ENCODE measurements at places on chromosomes 12 and 14. TPM values are rescaled to one million over a fixed set of nuclear protein-coding genes. Genes with fewer than 3 reads are reported as not detected.

- no peaks in the 10 kb centered on the region for H3K27me3 ChIP-seq
- DNase-seq, result no peak
- no peaks in the 10 kb centered on the region for H3K36me3 ChIP-seq
- no peaks in the 10 kb centered on the region for H3K4me1 ChIP-seq
- H3K27ac ChIP-seq, result no peak overlapping the region
- no peak overlapping the region for H3K4me3 ChIP-seq
These were observed 238.7 kb upstream of the OR4E1 start for GRCh38 chr14:21912367-21912766.

- H3K27ac ChIP-seq, result no peak overlapping the region
- no peak overlapping the region for H3K4me3 ChIP-seq
- no peaks in the 10 kb centered on the region for H3K4me1 ChIP-seq
- peaks cover 16% of the 10 kb centered on the region for H3K36me3 ChIP-seq
- DNase-seq, result no peak
- H3K27me3 ChIP-seq, result no peaks in the 10 kb centered on the region
These were observed 37.8 kb downstream of the HELB start for GRCh38 chr12:66340131-66340530.

DNA sequence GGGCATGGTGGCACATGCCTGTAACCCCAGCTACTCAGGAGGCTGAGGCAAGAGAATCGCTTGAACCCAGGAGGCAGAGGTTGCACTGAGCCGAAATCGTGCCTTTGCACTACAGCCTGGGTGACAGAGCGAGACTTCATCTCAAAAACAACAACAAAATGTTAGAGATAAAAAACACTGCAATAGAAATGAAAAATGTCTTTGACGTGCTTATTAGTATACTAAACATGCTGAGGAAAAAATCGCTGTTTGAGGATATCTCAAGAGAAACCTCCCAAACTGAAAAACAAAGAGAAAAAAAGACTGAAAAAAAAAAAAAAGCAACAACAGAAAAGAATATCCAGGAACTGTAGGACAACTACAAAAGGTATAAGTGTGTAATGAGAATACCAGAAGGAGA is 15.2 kb upstream of the APOLD1 start:
- no peaks in the 10 kb centered on the region for H3K4me1 ChIP-seq
- no peaks in the 10 kb centered on the region for H3K27me3 ChIP-seq
- no peak overlapping the region for H3K27ac ChIP-seq
- DNase-seq, result no peak

DNA sequence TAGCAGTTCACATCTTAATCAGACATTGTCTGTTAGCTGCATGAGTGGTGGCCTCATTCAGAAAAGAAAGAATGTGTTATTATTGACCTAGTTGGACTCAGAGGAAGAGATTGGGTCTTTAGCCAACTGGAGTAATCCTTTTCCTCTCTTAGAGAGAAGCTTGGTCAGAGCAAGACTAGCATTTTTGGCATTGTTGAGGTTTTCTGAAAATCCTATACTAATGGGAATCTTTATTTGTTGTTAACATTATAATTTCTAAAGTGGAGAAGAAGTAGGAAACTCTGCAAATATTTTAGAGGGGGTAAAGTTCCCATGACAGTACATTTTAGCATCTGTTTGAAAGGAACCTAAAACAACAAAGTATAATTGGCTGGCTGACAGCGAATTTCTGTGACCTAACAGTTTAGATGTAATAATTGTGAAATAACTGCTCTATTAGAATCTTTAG is 9.7 kb downstream of the TOX4 start:
- no peak overlapping the region for H3K4me3 ChIP-seq
- no peaks in the 10 kb centered on the region for H3K4me1 ChIP-seq
- no peak overlapping the region for H3K27ac ChIP-seq
- H3K36me3 ChIP-seq, result peaks cover 52% of the 10 kb centered on the region

DNA sequence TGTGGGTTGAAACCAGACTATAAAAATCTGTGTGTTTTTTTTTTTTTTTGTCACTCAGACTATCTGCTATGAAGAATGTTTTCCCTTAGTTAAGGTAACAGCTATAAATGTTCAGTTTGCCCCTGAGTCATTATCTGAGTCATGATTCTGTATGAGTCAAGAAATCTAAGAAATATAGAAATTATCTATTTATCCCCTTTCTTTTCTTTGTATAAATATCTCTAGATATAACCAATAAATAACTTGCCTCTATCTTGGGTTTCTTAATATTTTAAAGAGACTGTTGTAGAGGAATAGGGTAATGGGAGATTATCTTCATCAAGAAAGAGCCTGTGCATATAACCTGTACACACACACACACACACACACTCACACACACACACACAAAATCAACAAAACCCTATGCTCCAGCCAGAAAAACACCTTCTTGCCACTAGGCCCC is 161.7 kb upstream of the EEA1 start:
- H3K36me3 ChIP-seq, result no peaks in the 10 kb centered on the region
- no peaks in the 10 kb centered on the region for H3K4me1 ChIP-seq
- no peak overlapping the region for H3K4me3 ChIP-seq

DNA sequence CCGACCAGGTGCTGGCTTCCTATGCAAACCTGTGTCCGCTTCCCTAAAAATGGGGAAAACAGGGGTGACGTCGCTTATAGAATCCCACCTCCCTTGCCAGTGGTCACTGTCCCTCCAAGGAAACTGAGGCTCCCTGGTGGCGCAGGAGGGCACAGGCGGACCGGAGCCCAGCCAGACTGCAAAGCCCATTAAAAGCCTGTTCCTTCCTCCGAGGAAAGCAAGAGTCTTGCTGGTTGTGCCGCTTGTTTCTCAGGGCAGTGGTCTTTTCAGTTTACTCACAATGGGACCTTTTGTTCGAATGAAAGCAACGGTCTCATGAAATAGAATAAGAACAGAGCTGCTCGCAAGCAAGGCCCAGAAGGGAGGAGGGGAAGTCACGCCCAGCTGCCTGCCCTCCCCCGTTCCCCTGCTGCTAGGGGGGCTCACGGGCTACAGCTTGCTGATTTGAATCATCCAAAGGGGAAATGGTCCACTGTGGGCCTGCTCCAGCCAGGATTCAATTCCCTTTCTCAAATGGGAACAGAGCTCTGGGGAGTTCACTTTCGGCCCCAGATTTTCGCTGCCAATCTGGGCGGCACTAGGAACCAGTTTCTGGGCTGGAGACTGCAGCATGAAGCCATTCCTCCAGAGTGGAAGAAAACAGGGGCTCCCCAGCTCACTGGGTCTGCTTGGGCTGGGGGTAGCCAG is 4.6 kb upstream of the SELPLG start:
- no peaks in the 10 kb centered on the region for H3K36me3 ChIP-seq
- no peak for DNase-seq
- no peaks in the 10 kb centered on the region for H3K27me3 ChIP-seq

- H3K27ac ChIP-seq, result no peak overlapping the region
- no peaks in the 10 kb centered on the region for H3K36me3 ChIP-seq
- H3K27me3 ChIP-seq, result no peaks in the 10 kb centered on the region
- no peaks in the 10 kb centered on the region for H3K4me1 ChIP-seq
These were observed 527.7 kb downstream of the FUT8 start for GRCh38 chr14:65940056-65940735.

- H3K4me3 ChIP-seq, result no peak overlapping the region
- H3K27ac ChIP-seq, result no peak overlapping the region
- H3K27me3 ChIP-seq, result no peaks in the 10 kb centered on the region
These were observed 1244.9 kb upstream of the SEL1L start for GRCh38 chr14:82778601-82779000.

DNA sequence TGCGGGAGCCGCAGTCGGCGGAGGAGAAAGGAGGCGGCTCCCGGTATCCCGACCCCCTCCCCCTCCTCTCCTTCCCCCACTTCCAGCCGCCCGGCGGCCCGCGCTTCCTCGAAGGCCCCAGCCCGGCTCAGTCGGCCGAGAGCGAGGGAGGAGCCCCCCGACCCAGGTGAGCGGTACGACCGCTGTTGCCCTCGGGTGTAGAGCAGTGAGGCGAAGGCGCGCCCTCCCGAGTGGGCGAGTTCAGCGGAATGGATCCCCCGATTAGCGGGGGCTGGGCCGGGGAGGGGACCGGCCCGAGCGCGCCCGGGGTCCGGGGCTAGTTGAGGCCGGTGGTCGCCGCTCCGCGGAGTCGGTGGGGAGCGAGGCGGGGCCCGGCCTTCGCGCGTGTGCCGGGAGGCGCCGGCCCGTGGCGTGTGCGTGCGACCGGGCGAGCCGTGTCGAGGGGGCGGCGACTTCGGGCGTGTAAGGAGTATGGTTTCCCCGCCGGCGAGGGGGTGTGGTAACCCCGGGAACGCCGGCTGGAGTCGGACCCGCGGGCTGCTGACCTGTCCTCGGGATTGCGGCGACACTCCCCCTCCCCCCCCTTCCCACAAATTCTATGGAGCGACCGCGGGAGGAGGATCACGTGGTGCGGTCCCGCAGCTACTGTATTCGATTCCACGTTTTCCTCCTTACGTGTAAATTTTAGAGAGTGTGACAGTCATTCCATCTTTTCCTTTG is 501 bp downstream of the RIMKLB start:
- peak overlapping the region; percentile 95 for H3K4me3 ChIP-seq
- peaks cover 31% of the 10 kb centered on the region for H3K4me1 ChIP-seq
- no peaks in the 10 kb centered on the region for H3K36me3 ChIP-seq
- DNase-seq, result peak; percentile 92

DNA sequence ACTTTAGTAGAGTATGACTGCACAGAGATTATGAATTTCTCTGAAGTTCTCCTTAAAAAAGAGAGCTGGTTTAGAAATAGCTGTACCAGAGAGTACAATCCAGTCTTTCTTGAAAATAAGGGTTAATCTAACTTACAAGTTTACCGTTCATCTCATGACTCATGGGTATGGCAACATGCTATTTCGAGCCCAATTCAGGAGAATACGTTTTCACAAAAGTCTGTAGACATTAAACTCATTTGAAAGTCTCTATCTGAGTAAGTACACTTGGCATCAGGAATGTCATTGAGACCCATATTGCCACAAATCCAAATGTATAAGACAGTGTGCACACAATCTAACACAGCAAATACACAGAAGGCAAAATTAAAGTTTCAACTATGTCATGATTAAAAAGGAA is 160.5 kb downstream of the PIK3C2G start:
- no peaks in the 10 kb centered on the region for H3K36me3 ChIP-seq
- no peak overlapping the region for H3K4me3 ChIP-seq
- H3K27me3 ChIP-seq, result no peaks in the 10 kb centered on the region
- no peak for DNase-seq

GRCh38 chr14:23895480-23895879 is 58.1 kb upstream of the DHRS4 start:
- H3K36me3 ChIP-seq, result no peaks in the 10 kb centered on the region
- H3K4me3 ChIP-seq, result no peak overlapping the region
- H3K27me3 ChIP-seq, result no peaks in the 10 kb centered on the region
- H3K27ac ChIP-seq, result no peak overlapping the region

- no peak overlapping the region for H3K4me3 ChIP-seq
- no peak overlapping the region for H3K27ac ChIP-seq
- H3K4me1 ChIP-seq, result peaks cover 21% of the 10 kb centered on the region
- H3K36me3 ChIP-seq, result no peaks in the 10 kb centered on the region
These were observed 23.2 kb downstream of the BCL11B start for GRCh38 chr14:99248761-99249171.

- H3K36me3 ChIP-seq, result no peaks in the 10 kb centered on the region
- H3K4me1 ChIP-seq, result no peaks in the 10 kb centered on the region
- H3K4me3 ChIP-seq, result no peak overlapping the region
- no peak for DNase-seq
- H3K27ac ChIP-seq, result no peak overlapping the region
- no peaks in the 10 kb centered on the region for H3K27me3 ChIP-seq
These were observed 29.9 kb upstream of the MYBPC1 start for GRCh38 chr12:101564912-101565311.

- H3K27ac ChIP-seq, result no peak overlapping the region
- H3K36me3 ChIP-seq, result peaks cover 25% of the 10 kb centered on the region
- H3K4me1 ChIP-seq, result no peaks in the 10 kb centered on the region
- no peak overlapping the region for H3K4me3 ChIP-seq
- no peaks in the 10 kb centered on the region for H3K27me3 ChIP-seq
These were observed 103.1 kb downstream of the ESR2 start for GRCh38 chr14:64190974-64191502.

GRCh38 chr12:81518638-81519037 is 240.5 kb downstream of the PPFIA2 start:
- no peak overlapping the region for H3K27ac ChIP-seq
- no peak overlapping the region for H3K4me3 ChIP-seq
- H3K27me3 ChIP-seq, result no peaks in the 10 kb centered on the region
- H3K4me1 ChIP-seq, result no peaks in the 10 kb centered on the region
- DNase-seq, result no peak

DNA sequence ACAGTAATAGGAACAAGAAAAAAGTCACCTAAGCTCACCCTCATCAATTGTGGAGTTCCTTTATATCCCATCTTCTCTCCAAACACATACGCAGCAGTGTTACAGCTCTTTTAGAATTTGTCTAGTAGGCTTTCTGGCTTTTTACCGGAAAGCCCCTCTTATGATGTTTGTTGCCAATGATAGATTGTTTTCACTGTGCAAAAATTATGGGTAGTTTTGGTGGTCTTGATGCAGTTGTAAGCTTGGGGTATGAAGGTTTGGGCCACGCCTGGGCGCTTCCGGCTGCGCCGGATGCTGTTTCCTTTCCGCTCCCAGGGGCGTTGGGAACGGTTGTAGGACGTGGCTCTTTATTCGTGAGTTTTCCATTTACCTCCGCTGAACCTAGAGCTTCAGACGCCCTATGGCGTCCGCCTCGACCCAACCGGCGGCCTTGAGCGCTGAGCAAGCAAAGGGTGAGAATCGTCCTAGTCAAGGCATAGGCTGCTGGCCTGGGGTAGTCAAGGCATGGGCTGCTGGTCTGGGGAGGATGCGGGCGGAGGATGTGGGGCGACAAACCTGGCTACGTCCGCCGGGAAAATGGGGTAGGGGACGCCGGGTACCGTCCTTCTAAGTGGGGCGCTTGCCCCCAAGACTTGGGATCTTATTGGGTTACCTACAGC is at the start of the genes C12orf57 and RNU7-1:
TSS of gene C12orf57 (plus strand) at position 301 of the 659 bp plus-strand sequence. CDS start at position 401, 100 bp downstream.
TSS of gene RNU7-1 (plus strand) at position 95 of the 659 bp plus-strand sequence.
- peaks cover 11% of the 10 kb centered on the region for H3K36me3 ChIP-seq
- peak within 1 kb of the TSS; percentile 93 for H3K27ac ChIP-seq
- peaks cover 25% of the 10 kb centered on the region for H3K4me1 ChIP-seq
- no peaks in the 10 kb centered on the region for H3K27me3 ChIP-seq
- peak; percentile 93 for DNase-seq

SLC25A21 gene
- not detected for total RNA-seq

SYCP3 gene
- not detected for total RNA-seq

LYZ gene
- 214 TPM for total RNA-seq

RFX4 gene
- not detected for total RNA-seq

CCDC196 gene
- total RNA-seq, result not detected

KIAA0586 gene
- total RNA-seq, result 11.4 TPM

CKAP4 gene
- total RNA-seq, result 41.6 TPM

Measured in upper lobe of left lung (tissue), 6 donors.